ENCODE measurements at places on chromosomes 11 and 22.

- no peak for DNase-seq
Observed at GRCh38 chr11:4887591-4887990, 5.9 kb downstream of the OR51T1 start.

DNA sequence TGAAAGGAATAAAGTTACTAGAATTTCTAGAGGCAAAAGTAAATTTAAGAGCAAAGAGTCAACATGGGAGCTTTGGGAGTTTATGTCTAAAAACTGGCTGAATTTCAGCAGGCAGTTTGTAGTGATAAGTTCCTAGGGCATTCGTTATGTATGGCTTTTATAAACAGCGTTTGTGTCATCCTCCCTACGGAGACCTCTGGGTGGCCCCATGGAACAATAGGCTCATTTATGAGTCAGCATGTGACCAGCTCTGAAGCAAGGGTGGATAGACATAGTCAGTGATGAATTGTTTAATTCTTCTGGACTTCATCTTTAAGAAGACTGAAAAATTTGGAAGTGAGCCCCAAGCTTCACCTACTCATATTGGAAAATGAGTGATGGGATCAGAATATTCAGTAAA is 37.1 kb downstream of the SVIP start:
- DNase-seq = no peak

DNA sequence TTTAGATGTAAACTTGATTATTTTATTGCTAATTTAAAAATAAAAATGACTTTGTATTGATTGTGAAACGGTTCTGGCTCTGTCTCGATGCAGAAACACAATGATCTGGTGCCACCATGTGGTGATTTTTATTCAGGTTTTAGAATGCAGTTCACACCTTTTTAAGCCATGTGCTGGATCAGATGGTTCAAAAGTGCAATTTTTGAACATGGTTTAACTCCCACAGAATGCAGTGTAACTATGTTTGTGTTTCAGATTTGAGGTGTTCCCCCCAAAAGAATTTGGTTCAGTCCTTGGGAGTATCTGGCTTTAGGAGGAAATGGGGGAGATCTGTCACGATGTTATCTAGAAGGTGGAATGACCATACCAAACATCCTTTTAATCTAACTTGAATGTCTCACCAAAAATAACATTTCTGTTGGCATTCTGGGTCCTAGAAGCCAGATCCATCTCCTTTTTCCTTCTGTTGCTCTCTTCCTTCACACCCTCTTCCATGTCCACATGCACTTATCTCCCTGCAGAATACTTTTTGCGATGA is 7.9 kb downstream of the MRPL16 start:
- peak; percentile 76 for DNase-seq

DNA sequence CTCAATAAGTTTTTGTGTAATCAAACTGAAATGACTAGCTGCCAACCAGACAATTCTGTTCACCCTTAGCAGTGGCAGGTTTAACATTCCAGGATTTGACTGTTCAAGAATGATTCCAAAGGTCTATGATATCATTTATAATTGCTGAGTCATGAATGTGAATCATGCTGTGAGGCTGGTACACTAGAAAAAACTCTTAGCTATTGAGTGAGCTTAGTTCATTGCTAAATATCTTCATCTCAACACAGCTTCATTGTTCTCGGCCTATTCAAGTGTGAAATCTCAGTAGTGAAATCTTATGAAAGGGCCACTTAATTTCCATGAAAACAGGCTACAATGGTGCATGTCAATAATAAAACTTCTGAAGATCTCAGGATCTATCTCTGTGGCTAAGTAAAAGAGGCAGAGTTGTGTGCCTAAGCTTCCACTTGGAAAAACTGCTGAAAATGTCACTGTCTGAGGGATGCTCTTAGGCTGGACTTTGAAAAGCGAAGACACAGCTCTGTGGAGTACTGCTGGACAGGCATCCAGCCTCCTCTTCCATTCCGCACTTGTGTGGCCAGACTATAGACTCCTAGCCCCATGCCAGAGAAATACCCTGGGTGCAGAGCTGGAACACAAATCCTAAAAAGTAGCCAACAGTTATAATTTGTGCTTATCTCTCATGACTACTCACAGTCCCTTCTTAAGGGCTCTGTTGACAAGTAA is 12.8 kb downstream of the AQP11 start:
- no peak for DNase-seq

GRCh38 chr11:93524173-93524536 is 19.0 kb downstream of the SMCO4 start:
- DNase-seq = no peak

DNA sequence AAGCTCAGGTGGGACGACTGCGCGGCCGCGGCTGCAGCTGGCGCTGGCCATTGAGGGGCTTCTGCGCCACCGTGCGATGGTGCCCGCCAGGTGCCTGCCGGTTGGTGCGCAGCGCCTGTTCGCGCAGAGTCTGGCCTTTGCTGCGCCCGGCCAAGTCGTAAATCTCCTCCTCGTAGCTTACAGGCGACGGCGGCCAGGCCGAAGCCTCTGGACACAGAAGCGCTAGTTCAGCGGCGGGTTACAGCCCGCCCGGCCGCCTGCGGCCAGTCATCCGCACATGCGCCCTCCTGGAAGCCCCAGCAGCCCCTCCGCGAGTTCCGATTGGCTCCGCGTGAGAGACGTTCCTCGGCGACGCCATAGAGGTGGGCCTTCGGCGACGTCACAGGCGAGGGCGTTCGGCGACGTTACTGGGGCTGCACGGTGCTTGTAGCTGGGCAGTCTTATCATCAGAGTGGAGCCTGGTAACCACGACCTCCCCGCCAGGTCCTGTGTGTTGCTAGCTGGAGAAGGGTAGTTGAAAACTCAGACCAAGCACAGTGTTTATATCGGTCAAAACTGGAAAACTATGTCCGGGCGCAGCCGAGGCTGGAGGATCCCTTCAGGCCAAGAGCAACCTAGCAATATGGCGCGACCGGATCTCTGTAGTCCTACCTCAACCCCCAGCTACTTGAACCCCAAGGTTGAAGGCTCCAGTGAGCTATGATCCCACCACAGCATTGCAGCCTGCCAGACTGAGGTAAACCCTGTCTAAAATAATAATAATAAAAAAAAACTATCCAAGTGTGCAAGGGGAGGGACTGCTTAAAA is 265.7 kb downstream of the OR4C45 start:
- DNase-seq = no peak

DNA sequence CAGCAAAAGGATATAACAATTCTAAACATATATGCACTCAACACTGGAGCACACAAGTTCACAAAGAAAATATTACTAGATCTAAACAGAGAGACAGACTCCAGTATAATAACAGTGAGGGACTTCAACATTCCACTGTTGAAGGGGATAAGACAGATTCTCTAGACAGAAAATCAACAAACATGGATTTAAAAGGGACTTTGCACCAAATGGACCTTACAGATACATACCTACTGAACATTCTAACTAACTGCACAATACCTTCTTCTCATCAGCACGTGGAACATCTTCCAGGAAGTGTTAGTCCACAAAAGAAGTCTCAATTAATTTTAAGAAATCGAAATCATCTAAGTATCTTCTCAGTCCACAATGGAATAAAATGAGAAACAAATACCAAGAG is 26.6 kb downstream of the RSF1 start:
- DNase-seq = no peak

DNA sequence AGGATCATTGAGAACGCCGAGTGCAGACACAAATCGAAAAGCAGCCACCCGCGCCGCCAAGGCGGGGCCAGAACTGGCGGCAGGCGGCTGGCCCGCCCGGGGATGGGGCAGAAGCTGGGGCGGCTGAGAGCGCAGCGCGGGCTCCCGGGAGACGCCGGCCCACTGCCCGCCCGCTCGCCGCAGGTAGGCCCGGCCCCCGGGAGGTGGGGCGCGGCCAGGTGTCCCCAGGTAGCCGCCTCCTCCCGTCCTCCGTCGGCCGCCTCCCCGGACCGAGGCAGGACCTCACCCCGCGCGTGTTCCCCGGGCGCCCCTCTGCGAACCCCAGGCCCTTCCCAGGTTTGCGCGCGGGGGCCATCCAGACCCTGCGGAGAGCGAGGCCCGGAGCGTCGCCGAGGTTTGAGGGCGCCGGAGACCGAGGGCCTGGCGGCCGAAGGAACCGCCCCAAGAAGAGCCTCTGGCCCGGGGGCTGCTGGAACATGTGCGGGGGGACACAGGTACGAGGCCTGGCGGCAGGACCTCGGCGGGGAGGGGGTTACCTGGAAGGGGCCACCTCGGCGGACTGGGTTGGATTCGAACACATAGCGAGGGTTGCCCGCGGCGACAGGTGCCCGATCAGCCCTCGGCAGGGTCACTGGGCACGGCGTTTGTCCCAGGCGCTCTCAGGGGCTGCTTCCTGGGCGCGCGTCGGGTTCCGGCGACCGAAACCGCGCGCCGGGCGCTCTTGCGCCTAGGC is at the start of gene PRRG4:
Gene PRRG4, plus strand, starts transcription at position 248 of the 733 bp plus-strand sequence. CDS start 603 bp downstream, outside the sequence.
- peak; percentile 65 for DNase-seq

GRCh38 chr11:13344818-13345217 is 67.2 kb downstream of the BMAL1 start:
- DNase-seq = no peak

Measured in lung (tissue), 17 donors.